Kidney epithelial cell (primary cell): ENCODE measurements at places on chromosomes 5 and 9.

- no peak for DNase-seq
Measured at GRCh38 chr5:54944364-54944763, 41.0 kb downstream of the ESM1 start.

DNA sequence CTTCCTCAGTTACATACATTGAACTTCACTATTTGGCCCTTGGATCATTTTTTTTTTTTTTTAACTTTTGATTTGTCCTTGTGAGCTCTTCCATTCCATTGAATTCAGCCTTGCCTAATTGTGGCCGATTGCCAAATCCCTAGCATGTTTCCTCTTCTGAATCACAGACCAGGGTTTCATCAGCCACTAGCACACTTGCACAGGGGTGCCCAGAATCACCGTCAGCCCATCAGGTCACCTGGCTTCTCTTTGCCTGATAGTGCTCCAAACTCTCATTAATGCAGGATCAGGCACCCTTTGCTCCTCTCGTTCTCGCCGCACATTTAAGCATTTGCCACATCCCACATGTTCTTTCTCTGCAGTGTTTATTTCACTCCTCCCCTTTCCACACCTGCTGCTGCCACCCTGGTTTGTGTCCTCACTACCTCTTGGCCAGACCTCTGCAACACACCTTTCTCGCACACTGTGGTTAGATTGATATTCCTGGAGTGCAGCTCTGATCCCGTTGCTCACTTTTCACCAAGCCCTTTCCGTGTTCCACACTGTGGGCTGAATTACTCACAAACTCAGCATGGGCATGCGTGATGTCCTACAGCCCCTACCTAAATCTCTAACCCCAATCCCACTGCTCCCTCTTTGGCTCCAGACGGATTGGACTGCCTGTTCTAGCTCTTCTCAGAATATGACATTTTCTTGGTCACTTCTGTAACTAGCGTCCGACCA lies 9.8 kb downstream of the PIK3R1 start:
- peak; percentile 52 for DNase-seq

GRCh38 chr5:178241231-178241663 lies 8.6 kb upstream of the PHYKPL start:
- DNase-seq, result no peak

GRCh38 chr5:145936401-145937131 lies at the start of gene SH3RF2:
TSS of gene SH3RF2 (plus strand) at chr5:145936578. CDS start at chr5:145937929, 1,351 bp downstream.
- DNase-seq, result peak; percentile 59

- DNase-seq, result peak; percentile 7
Measured at GRCh38 chr5:135887881-135888614, 7.6 kb downstream of the IL9 start.

DNA sequence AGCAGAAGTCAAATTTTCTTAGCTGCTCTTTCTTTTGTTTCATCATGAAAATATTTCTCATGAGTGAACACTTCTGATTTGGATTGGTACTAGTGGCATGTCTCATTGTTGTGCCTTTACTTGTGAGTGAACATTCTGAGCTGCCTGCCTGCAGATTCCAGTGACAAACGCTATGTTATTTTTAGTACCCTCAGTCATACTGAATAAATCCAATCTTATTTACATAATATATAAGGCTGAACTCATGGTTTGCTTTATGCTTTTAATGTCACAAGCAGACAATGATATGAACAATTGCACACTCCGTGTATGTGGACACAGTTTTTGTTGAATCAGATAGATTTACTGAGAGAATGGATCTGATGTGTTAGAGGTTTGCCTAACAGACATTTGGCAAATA lies 67.8 kb downstream of the ACTBL2 start:
- DNase-seq, result no peak

GRCh38 chr9:119175581-119175980 lies 193.7 kb downstream of the BRINP1 start:
- no peak for DNase-seq

DNA sequence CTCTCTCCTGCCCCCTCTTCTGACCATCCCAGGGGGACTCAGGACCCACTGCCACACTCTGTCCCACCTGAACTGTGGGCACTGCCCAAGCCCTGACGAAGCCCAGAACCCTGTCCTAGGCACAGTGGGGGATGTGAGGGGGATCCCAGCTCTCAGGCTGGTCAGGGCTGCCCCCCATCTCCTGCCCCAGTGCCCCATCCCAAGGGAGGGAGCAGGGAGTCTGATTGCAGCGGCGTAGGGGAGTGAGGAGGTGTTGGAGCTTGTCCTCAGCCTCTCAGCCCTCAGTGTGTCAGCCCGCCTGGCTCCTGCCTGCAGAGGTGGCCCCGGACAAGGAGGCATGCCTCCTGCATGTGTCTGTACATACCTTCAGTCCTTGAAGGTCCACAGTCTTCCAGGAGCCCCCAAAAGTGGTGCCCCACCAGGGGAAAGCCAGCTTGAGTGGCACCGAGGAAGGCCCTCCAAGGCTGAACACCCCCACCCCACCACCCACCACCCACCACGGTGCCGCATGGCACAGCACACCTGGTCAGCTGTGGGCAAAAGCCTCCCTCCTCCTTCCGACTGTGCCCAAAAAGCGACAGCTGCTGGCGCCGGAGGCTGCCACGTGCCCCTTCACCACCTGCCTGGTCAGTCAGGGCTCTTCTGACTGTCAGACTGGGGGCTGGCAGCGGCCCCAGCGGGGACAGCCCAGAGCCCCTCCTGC lies 930 bp downstream of the SARDH start:
- no peak for DNase-seq

DNA sequence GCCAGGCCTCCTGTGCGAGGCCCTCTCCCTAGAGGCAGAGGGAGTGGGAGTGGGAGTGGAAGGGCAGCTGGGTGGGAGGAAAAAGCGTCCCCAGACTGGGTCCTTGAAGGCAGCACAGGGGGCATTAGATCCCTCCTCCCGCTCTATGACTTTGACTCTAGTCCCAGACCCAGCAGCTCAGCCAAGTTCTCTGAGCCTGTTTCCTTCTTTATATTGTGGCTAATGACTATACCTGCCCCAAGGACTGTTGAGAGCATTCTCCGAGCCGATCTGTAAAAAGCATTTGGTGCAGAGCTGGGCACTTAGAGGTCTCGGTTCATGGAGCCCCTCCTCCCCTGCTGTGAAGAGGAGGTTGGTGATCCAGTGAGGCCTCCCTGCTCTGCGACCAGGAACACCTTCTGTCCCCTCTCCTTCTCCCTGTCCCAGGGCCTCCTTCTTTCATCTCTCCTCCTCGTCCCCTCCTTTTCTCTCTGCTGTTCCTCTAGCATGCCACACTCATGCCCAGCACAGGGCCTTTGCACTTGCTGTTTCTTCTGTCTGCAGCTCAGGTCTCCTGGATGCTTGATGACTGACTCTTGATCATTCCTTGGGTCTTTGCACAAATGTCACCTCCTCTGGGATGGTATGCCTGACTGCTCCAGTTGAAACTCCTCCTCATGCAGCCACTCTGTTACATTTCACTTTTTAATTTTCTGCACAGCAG lies 23.4 kb upstream of the PSD2 start:
- no peak for DNase-seq

- DNase-seq, result no peak
Measured at GRCh38 chr5:68557162-68557936, 341.8 kb downstream of the PIK3R1 start.
